NCI-H2029 (cell line): ENCODE measurements at places on chromosomes 2 and 18.

- DNase-seq: no peak
These were observed 155.4 kb downstream of the ASB1 start for GRCh38 chr2:238582159-238582558.

DNA sequence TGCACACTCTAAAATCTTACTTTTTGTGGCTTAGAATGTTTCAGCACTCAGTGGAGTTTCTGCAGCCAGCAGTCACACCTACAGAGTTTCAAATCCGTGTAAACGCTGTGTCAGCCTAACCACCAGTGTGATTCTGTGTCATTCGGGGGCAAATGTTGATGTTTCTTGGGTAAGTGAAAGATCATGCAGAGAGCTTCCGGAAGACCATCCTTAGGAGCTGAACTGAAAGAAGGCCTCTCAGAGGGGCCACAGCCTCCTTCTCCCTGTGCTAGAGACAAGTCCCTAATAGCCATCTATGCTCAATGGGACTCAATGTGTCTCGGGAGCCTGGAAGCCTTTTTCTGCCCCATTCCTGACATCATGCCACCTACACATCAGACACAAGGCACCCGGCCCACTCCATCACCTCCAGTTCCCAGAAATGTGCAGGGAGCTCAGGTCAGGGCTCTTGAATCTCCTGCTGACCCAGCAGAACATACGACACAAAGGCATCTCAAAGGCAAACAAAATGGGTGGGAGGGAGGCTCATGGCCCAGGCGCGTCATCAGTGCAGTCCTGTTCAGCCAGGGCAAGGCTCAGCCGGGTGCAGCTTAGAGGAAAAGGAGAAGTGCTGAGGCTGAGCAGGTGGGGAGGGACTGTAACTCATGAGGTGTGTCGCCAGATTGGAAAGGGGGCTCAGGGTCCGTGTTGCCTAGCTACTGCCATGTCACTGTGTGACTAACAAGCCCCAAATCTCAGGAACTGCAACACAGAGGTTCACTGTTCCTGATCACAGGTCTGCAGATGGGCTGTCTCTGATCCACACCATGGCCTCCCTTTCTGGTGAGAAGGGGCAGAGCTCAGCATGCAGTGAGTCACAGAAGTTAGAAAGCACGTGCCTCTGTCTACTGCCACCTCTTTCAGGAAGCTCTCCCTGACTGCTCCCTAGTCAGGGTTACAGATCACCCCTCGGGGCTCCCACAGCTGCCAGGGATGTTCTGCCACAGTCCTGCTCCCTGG, 82.0 kb downstream of the SMAD7 start:
- no peak for DNase-seq

DNA sequence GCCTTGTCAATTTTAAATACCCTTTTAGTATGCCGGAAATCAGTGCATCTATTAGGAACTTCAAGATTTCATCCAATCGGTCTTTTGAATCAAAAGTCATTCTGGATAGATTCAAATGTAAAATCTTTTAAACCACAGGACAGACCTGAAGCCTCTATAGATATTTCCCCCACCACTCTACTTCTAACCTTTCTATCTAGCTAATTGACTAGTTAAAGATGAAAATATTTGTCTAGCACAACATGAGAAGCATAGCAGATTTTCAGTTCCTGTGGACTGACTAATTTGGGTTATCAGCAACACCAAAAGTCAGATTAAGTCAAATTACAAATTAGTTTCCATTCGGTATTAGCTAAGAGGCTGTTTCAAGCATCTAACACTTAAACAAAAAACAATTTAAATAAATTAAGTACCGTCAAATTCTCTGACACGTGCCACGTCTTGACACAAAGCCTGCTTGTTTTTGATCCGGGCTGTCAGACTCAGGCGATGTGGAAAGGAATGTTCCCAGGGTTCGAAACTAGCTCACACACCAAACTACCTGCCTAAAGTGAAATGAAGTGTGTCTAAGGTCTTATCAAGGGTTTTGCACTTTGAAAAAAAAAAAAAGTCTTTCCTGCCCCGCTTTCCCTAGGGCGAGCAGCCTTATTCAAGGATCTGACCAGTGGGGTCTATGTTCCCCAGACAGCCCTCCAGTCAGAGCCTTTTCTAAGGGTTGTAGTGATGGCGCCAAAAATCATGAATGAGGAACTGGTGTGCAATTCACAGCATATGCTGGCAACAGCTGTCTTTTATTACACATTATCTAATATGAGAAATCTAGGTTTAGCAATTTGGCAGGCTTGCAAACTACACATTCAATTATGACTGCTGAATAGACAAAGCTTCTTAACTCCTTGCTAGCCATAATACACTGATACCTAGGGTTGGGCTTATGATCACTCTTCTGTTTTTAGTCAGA, 4.7 kb downstream of the CYTIP start:
- DNase-seq: peak; percentile 33

GRCh38 chr2:239264838-239265651, 135.8 kb downstream of the HDAC4 start:
- DNase-seq: no peak

DNA sequence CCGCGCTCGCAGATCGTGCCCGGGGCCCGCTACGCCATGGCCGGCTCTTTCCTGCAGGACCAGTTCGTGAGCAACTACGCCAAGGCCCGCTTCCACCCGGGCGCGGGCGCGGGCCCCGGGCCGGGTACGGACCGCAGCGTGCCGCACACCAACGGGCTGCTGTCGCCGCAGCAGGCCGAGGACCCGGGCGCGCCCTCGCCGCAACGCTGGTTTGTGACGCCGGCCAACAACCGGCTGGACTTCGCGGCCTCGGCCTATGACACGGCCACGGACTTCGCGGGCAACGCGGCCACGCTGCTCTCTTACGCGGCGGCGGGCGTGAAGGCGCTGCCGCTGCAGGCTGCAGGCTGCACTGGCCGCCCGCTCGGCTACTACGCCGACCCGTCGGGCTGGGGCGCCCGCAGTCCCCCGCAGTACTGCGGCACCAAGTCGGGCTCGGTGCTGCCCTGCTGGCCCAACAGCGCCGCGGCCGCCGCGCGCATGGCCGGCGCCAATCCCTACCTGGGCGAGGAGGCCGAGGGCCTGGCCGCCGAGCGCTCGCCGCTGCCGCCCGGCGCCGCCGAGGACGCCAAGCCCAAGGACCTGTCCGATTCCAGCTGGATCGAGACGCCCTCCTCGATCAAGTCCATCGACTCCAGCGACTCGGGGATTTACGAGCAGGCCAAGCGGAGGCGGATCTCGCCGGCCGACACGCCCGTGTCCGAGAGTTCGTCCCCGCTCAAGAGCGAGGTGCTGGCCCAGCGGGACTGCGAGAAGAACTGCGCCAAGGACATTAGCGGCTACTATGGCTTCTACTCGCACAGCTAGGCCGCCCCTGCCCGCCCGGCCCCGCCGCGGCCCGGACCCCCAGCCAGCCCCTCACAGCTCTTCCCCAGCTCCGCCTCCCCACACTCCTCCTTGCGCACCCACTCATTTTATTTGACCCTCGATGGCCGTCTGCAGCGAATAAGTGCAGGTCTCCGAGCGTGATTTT, 7.6 kb downstream of the TBR1 start:
- no peak for DNase-seq
